ENCODE measurements at places on chromosomes 12 and 14.
A peak's percentile ranks its signal among the peaks of the same experiment; 100 is the strongest.

DNA sequence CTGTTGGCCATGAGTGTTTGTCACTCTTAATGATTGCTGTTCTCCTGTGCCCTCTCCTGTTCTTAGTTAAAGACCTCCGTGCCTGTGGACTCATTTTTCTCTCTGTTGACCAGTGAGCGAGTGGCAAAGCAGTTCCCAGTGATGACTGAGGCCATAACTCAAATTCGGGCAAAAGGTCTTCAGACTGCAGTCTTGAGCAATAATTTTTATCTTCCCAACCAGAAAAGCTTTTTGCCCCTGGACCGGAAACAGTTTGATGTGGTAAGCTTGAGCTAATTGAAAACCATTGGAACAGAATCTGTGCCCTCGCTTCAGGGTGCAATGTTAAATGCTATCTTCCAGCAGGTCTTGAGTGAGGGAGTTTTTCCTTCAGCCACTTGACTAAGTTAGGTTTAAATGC lies 19.8 kb downstream of the ACAD10 start:
- no peak for DNase-seq

GRCh38 chr14:24013654-24014514 lies 25.2 kb downstream of the DHRS4L2 start:
- peak; percentile 80 for DNase-seq

GRCh38 chr12:68445824-68446223 lies 113.7 kb upstream of the MDM1 start:
- no peak for DNase-seq

GRCh38 chr12:94263011-94263811 lies 114.8 kb downstream of the PLXNC1 start:
- no peak for DNase-seq

DNA sequence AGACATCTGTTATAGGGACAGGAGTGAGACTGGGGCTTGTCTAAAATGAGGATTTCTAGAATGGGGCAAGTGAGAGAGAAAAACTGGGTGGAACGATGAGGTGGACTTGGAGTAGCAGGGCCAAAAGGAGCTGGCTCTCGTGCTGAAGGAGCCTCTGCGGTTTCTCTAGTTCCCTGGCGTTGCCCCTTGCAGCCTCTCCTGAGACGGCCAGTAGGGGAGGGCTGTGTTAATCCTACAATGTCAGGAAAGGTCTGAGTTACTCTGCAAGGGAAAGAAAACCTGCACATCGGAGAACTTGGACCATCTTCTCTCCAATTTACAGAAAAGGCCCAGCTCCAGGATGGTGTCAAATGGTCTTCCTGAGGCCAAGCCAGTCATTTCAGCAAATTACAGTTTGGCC lies 963.8 kb upstream of the FLRT2 start:
- DNase-seq: no peak

DNA sequence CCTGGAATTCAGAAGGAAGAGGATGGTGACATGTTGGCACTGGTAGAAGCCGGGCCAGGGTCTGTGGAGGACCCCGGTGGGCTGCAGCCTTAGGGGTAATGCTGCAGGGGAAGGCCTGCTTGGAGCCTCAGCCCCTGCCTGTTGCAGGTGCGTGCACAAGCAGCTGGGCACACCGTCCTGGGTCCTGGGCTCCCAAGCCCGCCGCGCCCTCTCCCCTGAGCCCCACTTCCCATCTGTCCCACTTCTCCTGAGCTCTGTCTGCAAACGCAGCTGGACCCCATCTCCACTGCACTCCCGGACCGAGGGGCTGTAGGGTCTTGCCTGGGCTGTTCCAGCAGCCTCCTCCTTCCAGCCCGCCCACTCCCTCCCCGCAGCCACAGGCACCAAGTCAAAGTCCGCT lies 116.8 kb downstream of the GLT1D1 start:
- DNase-seq: no peak

GRCh38 chr12:51246254-51246853 lies 7.7 kb downstream of the DAZAP2 start:
- no peak for DNase-seq

- DNase-seq: no peak
These were observed 174.1 kb upstream of the PDZRN4 start for GRCh38 chr12:41013881-41014642.

DNA sequence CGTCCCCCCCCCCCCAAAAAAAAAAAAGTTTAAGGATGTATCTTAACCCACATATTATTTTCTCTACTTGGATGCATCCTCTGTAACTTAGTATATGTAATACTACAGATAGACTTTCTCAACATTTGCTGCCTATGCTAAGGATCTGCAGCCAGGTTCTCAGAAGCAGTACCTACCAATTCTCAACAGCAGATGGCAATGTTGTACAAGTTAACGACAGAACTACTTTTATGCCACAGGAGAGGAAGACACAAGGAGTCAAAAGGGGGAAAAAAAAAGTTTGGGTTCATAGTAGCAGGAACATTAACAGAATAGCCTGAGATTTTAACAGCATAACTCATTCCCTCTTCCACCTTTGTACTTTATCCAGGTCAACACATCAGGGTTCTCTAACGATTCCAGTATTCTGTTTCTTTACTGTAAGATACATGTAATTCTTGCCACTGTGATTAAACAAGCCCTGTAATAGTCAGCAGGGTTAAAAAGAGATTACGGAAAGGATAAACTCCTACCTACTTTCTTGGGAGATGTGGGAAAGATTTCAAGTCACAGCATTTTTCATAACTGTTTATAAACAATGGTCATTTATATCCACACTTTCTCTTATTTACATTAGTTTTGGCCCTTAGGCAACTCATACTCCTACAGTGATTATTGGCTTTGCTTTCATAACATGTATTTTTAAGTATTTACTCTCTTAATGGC lies 5.7 kb upstream of the NEK9 start:
- peak; percentile 85 for DNase-seq

- no peak for DNase-seq
These were observed 116.6 kb upstream of the BCL2L14 start for GRCh38 chr12:11954181-11954580.

- DNase-seq: no peak
These were observed 28.4 kb upstream of the BDKRB2 start for GRCh38 chr14:96176275-96176674.

DNA sequence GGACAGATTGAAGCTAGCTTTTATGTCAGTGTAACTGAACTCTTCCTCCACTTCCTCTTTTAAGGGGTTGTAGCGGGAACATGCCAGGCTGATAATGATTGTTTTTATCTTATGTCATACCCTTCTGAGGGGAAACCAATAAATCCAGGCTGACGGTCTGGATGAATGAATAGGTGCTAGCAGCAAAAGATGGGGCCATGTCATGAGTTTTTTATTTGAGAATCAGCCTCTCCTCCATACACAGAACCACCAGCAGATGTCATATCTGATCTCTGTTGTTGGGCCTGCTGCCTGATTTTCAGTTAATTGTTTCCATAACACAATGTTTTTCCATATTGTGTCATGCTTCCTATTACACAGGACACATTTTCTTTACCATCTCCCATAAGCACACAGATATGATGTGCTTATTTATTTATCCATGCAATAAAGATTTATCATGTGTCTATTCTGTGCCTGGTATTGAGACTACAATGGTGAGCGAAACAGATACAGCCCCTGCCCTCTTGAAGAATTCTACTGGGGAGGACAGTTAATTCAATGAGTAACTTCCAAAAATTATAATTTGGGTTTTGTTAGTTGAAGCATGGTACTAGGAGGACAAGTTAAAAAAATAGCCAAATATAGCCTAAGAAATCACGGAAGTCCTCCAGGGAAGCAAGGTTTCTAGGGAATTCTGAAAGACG lies 33.6 kb upstream of the CRY1 start:
- DNase-seq: no peak

GRCh38 chr12:82461836-82462235 lies 103.5 kb downstream of the METTL25 start:
- no peak for DNase-seq

GRCh38 chr14:96135285-96135684 lies 69.4 kb upstream of the BDKRB2 start:
- DNase-seq: no peak

GRCh38 chr14:76718306-76719040 lies 42.8 kb upstream of the VASH1 start:
- DNase-seq: no peak

DNA sequence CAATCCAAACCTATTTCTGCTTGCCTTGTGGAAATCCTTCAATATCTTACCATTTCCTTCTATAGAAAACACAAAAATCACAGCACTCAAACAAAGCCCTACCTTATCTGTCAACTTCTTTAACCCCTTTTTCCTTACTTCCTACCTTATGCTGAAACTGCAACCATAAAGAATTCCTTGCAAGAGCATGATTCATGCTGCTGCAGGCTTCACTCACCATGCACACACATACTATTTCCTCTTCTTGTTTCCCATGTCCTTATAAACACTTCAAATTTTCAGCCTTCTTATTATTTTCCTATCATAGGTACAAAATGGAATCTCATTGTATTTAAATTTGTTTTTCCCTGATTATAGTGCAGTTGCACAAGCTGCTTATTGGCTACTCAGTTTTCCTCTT lies 23.3 kb downstream of the LMNTD1 start:
- no peak for DNase-seq

Data from NCI-H2107 (cell line).